NCI-H1417 (cell line): ENCODE measurements at places on chromosomes 16 and 17.

GRCh38 chr17:79981661-79982101 lies 54.0 kb downstream of the TBC1D16 start:
- DNase-seq, result no peak

- DNase-seq, result peak; percentile 93
These were observed at the start of gene MLX for GRCh38 chr17:42566883-42567573. Gene MLX (plus strand): TSS chr17:42567100. CDS start chr17:42567125, 25 bp downstream.

DNA sequence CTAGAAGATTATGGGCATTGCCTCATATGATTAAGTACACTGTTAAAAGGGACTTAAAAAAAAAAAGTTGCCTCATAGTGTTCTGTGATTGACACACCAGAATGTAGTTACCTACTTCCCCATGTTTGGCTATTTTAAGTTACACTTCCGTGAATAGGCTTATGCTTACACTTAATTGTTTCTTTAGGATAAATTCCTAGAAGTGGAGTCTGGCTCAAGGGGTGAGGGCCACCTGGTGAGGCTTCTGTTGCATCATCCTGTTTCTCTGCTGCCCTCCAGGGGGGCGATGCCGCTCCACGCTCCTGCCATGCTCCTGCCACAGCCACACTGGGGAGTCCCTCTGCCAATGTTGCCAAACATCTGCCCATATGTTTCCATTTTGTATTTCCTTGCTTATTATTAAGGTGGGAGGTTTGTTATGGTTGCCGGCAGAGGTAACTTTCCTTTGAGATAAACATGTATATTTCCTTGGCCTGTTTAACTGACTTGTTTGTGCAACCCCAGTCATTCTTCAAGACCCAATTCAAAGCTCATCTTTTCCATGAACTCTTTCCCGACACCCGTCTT lies 73.1 kb downstream of the KSR1 start:
- DNase-seq, result peak; percentile 76

DNA sequence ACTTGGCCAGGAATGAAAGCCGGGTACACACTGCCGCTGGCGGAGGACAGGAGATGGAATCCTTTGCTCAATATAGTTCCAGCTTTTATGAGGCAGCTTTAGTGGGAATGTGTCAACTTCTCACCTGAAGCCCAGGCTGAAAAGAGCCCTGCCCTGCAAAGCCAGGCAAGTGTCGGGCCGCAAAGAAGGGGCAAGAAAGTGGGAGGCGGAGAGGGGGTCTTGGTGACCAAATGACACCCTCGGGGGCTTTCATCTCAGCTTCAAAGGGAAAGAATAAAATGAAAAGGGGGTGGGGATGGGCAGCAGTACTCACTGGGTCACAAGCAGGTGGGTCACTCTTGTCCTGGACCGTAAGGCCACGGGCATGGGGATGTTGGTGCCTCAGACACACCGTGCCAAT lies 62.9 kb downstream of the C16orf95 start:
- no peak for DNase-seq

- no peak for DNase-seq
These were observed 16.5 kb downstream of the KATNIP start for GRCh38 chr16:27566417-27566816.

GRCh38 chr16:81140930-81141780 lies 45.0 kb upstream of the GCSH start:
- DNase-seq, result no peak

DNA sequence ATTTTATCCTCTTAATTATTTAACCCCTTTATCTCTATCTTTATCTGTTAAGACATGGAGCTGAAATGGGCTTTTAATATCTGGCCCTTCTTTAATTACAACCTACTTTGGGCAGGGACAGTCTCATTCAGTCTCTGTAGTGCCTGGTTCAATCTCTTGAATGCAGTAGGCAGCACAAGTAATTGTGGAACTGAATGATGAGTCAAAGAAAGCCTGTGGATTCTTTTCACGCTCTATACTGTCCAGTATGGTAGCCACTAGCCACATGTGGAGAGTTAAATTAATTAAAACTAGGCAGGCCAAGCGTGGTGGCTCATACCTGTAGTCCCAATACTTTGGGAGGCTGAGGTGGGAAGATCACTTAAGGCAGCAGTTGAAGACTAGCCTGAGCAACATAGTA lies 9.3 kb downstream of the BPTF start:
- DNase-seq, result no peak

DNA sequence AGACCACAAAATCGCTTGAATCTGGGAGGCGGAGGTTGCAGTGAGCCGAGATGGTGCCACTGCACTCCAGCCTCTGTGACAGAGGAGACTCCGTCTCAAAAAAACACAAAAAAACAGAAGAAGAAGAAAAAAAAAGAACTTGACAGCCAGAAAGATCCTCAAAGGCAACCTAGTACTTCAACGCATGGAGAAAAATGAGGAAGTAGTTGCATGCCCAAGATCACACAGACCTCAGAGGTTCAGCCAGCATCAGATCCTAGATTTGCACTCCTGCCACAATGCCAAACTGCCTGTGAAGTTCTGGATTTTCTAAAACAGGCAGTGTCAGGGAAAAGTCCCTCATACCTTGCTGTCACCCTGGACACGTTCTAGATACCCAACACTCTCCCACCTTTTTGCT lies 1.5 kb downstream of the ATPAF2 start:
- DNase-seq, result no peak

DNA sequence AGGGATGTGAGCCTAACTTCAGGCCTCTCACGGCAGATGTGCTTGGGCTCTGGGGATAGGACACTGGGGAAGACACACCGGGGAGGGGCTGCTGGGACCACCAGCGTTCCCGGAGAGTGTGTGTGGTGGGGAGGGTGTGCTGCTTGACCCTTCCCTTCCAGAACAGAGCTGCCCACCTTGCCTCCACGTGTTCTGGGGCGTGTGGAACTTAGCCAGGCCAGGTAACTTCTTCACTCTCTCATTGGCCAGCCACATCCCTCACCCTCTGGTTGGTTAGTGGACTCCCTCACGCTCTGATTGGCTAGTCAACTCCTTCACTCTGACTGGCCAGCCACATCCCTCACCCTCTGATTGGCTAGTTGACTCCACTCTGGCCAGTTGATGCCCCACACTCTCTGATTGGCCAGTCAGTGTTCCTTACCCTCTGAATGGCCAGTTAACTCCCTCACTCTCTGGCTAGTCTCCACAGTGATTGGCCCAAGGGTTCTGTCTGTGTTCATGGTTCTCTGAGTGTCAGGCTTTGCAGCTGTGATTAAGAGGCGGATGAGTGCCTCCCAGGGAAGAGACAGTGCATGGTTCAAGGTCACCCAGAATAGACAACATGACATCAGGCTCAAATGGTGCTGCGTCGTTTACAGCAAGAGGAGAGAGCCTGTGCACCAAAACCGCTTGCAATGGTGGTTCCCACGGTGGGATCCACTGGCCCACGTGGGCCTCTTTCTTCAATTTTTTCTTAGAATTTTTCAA lies 10.0 kb downstream of the TMEM235 start:
- DNase-seq, result no peak

DNA sequence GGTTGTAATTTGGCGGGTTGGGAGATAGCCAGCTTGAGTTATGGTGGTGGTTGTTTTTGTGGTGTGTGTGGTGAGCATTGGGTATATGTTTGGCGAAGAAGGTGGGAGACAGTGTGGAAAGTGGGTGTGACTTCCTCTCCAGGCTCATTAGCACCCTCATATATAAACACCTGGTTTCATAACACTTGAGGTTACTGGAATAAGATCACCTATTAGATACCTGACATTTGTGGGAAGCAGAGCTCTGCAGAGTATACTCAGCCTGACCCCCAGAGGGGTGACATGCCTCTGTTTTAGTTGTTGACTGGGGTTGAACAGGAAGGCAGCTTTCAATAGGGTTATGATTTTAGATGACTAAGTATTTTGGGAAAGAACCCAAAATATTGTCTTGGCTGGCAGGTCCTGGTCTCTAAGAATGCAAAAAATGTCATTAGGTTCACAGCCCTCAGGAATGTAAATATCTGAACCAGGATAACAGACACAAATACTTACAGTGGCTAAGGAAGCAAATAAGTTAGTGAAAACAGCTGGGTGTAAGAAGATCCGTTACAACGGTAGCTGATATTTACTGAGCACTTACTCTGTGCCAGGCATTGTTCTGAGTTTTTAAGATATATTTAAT lies 18.3 kb upstream of the EFCAB13 start:
- no peak for DNase-seq

DNA sequence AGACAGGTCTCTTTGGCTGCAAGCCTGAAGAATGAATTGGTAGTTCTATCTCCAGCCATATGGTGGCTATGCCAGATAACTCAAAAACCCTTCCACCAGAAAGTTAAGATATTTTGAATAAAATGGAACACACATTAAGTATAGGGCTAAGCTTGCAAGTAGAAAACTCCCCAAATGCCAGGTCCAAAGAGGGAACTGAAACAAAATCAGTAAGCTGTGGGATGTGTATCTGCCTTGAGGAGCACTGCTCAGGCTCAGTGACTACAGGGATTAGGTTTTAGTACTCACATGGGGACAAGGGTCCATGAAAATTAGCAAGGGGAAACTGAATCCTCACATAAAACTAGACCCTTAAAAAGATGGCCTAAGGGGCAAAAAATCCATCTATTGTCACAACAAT lies 115.7 kb upstream of the PMFBP1 start:
- DNase-seq, result no peak

DNA sequence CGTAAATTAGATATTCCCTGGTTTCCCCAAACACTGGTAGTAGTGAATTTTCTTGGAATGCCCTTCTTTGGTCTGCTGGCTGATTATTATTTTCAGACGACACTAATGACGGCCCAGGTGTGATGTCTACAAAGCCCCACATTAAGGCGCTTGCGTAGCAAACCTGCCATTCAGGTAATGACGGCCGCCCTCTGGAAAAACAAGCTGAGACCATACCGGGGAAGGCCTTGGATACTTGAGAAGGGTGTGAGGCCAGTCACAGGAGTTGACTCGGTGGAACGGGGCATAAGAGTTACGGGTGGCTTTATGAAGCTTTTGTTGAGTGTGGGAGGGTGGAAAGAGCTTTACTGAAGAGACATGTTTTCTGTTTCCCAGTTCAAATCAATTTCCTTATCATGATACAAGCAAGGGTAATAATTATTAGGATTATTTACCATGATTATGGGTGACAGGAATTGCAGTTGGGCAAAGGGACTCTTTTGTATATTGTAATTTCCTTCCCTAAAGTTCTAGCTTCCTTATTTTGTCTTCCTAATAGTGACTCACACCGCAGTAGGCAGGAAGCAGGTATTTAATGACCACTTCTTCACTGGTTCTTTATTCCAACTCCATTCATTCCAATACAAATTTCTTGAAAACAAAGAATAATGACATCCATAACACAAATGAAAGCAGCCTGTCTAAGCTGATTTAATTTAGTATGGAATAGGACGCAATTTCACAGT lies 24.8 kb downstream of the KRT23 start:
- no peak for DNase-seq

DNA sequence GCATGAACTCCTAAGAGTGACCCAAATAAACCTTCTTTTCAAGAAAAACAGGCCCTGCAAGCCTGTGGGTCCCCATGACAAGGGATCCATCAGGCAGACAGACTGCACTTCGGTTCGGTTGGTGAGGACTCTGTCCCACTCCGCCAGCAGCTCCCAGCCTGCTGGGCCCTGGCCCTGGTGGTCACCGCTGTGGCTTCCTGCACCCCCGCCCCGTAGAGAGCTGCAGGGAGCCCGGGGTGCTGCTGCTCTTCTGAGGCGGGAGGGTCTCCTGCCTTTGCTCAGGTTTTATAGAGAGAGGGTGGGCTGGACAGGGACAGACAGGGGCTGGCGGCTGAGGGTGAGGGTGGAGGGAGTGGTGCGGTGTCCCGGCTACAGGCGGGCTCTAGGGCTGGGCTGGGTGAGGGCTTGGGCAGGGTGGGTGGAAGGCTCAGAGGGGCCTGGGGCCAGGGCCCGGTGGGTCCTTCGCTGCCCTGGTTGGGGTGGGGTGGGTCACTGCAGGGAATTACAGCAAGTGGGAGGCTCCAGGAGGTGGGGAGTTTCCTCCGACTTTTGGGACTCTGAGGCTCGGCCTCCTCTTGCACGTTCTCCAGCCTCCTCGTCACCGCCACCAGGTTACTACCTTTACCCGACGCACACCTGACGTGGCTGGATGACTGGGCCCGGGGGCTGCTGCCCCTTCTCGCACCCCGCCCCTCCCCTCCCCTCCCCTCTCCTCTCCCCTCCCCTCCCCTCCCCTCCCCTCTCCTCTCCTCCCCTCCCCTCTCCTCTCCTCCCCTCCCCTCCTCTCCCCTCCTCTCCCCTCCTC lies 90.2 kb upstream of the CBX4 start:
- DNase-seq, result no peak

- DNase-seq, result no peak
These were observed 37.1 kb upstream of the LHX1 start for GRCh38 chr17:36900160-36900512.

- no peak for DNase-seq
These were observed 9.1 kb downstream of the ASPHD1 start for GRCh38 chr16:29909391-29909790.

- DNase-seq, result no peak
These were observed 77.8 kb downstream of the WWP2 start for GRCh38 chr16:69839798-69840409.

DNA sequence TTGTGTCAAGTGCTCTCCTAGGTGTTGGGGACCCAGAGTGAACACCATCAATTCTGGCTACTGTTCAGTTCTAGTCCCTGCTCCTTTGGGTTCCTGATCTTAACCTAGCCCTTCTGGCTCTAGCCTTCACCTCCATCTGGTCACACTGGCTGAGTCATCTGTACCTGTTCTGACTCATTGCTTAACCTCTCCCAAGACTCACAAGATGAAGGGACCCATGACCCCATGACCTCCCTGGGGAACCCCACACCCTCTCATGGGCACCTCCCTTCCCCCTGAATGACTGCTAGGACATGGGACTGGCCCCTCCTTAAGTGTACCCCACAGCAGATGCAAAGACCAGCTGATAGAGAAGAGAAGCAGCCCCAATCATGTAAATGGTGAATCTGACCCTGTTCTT lies 345.8 kb upstream of the CDH5 start:
- no peak for DNase-seq

DNA sequence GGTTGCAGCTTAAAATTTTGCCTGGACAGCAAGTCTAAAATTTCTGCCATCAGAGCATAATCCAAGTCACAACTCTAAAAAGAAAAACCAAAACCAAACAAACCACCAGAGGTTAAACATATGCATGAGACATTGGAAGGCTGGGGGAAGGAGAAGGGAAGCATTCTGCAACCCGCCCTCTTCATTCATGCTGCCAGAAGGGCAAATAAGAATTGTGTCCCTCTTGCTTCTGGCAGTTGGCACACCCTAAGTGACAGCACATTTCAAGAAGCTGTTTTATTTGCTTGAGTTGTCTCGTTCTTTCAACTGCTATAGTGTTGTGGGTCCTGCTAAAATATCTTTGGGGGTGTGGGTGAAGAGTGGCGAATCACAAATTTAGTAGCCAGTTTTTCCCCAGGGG lies 99.6 kb downstream of the SKAP1 start:
- DNase-seq, result no peak

DNA sequence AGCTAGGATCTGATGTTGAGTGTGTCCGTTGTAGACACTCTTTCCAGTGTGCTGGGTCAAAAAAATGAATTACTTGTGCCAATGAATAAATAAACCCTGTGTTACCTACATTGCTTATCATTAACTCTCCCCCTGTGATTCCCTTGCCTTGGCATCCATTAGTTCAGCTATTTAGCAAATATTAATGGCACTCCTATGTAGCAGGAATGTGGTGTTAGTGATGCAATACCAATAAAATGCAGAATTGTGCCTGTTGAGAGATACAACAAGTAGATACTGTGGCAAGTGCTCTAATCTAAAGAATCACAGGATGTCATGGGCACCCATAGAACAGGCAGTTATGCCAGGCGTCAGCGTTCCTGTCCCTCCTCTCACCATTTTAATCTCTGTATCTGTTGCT lies 343.2 kb downstream of the PMP22 start:
- DNase-seq, result no peak

- no peak for DNase-seq
These were observed at the start of gene ATF7IP2 for GRCh38 chr16:10385725-10386516. Gene ATF7IP2 (plus strand): TSS chr16:10386061. CDS start chr16:10430621, 44,560 bp downstream.
